NCI-H446 treated with DMSO at 0.1 percent for 48 hours (cell line): ENCODE measurements at places on chromosomes 7 and 10.

DNA sequence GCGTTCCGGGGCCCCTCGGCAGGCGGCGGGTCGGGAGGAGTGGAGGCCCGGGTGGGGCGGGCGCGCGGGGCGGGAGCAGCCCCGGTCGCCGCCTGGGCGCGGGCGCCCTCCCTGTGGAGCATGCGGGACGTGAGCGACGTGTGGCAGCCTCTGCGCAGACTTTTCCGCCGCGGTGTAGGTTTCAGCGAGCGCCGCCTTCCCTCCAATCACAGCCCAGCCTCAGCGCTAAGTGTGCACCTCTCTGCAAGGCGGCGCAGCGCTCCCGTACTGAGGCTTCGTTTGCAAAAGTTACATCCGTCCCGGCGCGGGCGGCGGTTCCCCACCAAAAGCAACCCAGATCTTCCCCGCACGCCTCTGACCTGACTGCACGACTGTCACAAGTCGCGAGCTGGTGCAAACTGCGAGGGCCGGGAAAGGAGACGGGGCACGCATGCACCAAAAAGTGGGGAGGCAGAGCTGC lies 1.2 kb upstream of the PFKFB3 start:
- no peak for DNase-seq

DNA sequence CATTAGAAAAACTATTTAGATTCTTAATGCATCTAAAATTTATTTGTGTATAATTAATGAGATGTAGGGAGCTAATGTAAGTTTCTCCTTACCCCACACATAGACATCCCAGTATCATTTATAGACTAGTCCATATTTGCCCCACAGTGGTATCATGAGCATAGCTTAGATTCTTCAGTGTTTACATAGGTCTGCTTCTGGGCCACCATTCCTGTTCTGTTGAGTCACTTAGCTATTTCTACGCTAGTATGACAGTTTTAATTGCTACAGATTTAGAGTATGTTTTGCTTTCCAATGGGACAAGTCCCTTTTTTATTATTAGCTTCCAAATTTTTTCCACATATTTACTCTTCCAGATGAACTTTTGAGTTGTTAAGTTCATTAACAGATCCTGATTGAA lies 69.4 kb downstream of the MCMBP start:
- DNase-seq: no peak

- no peak for DNase-seq
Observed at GRCh38 chr7:158475679-158476052, 112.0 kb downstream of the PTPRN2 start.

- DNase-seq: no peak
Observed at GRCh38 chr10:7417103-7417623, 6.3 kb upstream of the SFMBT2 start.

GRCh38 chr10:66321723-66322665 lies 603.8 kb upstream of the LRRTM3 start:
- DNase-seq: no peak

DNA sequence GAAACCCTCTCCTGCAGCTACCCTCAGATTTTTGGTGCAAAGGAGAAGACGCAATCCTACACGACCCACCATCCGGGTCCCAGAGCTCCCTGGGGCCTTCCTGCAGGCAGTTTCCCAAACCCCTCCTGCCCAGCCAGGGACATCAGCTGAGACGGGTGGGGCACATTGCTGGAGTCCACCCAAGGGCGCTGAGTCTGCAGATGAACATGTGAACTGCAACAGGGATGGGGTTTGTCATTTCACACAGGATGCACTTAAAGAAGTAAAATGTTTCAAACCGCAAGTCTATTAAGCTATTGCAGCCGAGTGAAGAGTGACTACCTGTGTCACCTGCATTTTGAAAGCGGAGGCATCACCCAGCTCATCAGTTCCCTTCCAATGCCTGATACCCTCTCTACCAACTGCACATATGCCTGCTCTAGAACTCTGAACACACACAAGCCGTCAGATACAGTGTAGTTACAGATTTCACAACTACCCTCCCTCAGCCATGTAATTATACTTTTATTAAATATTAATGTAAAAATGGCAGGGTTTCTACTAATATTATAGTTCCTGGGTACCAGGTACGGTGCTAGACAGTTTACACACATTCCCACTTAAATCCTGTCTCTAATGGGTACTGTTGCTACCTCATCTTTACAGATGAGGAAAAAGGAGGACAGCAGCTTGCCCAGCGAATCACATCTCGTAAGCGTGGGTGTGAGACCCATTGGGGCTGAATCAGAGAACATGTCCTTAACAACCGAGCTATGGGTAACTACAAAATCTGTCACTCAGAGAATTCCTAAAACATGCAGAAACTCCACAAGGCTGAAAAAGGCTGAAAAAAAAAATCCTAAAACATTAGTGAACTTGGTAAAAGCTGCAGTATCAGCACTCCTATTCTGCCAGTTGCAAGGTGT lies 71.2 kb downstream of the GRB10 start:
- DNase-seq: no peak

- no peak for DNase-seq
Observed at GRCh38 chr7:48168159-48168558, 3.1 kb upstream of the ABCA13 start.

GRCh38 chr7:16421333-16422102 lies at the start of gene CRPPA:
TSS of gene CRPPA (minus strand) at chr7:16421538. CDS start at chr7:16421322, 216 bp downstream.
- DNase-seq: no peak

GRCh38 chr10:99369551-99369950 lies 40.4 kb downstream of the CNNM1 start:
- no peak for DNase-seq

DNA sequence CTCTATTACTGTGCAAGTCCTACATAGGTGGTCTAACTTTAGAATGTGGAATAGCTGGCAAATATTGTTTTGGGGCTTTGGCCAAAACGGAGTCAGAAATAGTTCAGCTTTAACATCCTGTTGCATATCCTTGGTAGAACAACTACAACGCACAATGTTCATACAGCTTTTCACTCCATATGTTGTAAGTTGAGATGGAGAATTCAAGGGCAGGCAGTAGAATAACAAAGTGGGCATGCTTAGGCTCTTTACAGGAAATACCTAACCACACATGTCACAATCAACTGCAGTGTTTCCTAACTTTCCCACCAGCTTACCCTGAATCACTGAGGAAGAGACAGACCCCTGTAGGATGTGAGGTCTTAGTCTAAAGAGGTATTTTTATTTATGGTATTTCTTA lies 122.3 kb downstream of the PPP1R3A start:
- no peak for DNase-seq

- DNase-seq: peak; percentile 2
Observed at GRCh38 chr10:18689498-18689897, 30.3 kb downstream of the ARL5B start.

GRCh38 chr7:28685242-28685643 lies 272.9 kb downstream of the TRIL start:
- no peak for DNase-seq

- no peak for DNase-seq
Observed at GRCh38 chr7:69502358-69502757, 95.9 kb upstream of the AUTS2 start.

- DNase-seq: no peak
Observed at GRCh38 chr7:38655833-38656774, 24.9 kb upstream of the AMPH start.

DNA sequence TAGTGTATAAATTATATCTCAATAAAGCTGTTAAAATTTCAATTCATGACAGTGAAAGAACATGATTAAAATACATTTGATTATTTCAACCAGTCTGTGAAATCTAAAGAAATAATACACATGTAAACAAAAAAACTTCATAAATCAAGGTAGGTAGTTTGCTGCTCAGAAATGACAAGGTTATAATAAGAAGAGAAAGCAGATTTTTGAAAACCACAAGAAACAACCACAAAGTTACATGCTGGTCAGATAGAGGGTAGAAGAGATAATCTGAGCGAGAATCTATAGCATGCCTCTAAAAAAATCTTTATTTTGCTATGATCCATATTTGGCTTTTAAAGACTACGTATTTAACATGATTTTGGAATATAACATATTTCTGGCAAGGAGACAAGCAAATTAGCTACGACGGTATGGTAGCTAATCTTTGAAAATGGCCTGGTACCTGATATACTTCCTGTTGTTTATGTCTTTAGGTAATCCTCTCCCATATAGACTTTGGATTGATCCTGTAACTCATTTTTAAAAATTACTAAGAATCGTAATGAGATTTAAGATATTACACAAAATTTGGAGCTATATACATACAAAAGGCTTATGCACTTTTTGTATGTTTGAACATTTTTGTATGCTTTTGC lies 23.5 kb upstream of the VCL start:
- DNase-seq: no peak

DNA sequence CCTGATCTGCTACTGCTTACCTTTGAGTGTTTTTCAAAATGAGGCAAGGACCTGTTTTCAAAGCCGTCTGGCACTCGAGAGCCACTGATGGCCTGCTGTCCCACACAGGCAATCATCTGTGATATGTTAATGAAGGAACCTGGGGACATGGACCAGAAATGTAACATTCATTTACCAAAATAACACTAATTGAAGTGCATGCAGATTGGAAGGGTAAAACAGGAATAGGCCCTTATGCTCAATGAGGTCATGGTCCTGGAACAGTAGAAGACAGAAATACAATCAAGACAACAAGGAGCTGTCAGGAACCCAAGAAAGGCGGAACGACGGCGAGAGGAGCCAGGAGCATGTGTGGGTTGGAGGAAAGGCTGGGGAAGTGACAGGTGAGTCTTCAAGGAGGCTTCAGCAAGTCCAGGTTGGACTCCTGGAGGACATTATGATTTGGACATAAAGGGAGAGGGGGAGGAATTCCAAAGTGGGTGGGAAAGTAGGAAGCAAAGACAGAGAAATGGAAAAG lies 28.3 kb downstream of the POLR3A start:
- DNase-seq: no peak

DNA sequence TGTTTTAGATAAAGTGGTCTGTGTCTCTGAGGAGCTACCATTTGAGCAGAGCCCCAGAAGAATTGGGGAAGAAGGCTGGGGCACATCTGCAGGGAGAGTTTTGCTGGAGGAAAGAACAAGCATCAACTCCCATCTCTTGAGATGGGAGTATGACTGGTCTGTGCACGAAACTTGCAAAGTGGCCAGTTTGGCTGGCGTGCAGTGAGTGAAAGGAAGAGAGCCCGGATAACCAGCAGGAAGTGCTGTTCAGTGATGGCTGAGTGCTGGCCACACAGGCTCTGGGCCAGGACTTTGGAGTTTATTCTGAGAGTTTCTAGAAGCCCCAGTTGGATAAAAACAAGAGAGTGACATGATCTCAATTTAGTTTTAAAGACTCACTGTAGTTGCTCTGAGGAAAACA lies 34.4 kb upstream of the SVIL start:
- DNase-seq: no peak

GRCh38 chr7:6588566-6588965 lies 1.3 kb upstream of the INTS15 start:
- no peak for DNase-seq

- no peak for DNase-seq
Observed at GRCh38 chr7:133641436-133641835, 388.6 kb downstream of the EXOC4 start.

DNA sequence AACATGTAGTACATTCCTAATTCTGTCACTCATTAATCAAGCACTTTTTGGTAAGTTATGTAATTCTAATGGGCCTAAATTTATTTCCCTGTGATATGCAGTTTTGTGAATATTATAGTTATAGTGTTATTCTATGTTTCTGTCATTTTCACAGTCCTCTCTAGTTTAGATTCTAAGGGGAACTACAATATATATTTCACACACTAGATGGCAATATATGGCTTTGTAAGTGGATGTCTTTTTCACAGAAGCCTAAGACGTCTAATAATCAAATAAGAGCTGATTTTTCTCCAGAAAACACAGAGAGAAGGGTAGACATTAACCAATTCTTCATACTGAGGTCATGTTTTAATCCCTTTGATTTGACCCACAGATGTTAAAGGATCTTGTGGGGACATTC lies 18.0 kb downstream of the RNLS start:
- DNase-seq: no peak

DNA sequence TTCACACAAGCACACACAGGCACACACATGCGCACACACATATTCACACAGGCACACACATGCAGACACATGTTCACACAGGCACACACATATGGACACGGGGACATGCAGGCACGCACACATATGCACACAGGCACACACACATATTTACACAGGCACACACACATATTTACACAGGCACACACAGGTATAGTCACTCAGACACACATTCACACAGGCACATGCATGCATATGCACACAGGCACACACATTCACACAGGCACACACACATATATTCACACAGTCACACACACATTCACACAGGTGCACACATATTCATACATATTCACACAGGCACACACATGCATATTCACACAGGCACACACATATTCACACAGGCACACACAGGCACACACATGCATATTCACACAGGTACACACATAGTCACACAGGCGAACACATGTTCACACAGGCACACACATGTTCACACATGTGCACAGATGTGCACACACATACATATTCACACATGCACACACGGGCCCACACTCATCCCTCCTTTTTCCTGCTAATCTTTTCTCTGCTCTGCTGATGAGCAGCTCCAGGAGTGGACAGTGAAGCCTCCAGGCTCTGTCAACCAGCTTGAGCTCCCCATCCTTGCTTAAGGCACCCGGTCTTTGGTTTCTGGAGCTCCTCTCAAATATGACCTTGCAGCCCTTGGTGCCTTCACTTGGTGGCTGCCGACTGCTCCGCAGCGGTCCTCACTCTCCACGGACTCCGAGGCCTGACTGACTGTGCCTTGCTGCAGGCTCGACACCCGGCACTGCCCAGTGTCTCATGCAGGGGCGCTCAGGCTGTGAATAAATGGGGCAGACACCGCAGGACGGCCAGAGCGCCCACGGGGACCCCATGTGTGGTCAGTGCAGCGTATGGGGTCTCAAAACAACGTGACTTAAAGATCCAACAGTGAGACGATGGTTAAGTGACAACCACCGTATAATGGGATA lies 581.2 kb upstream of the MGMT start:
- DNase-seq: no peak

- no peak for DNase-seq
Observed at GRCh38 chr10:4671451-4672145, 154.4 kb upstream of the AKR1E2 start.

- no peak for DNase-seq
Observed at GRCh38 chr10:130351466-130352290, 215.5 kb downstream of the GLRX3 start.

GRCh38 chr7:148959726-148960125 lies 68.6 kb downstream of the PDIA4 start:
- no peak for DNase-seq

DNA sequence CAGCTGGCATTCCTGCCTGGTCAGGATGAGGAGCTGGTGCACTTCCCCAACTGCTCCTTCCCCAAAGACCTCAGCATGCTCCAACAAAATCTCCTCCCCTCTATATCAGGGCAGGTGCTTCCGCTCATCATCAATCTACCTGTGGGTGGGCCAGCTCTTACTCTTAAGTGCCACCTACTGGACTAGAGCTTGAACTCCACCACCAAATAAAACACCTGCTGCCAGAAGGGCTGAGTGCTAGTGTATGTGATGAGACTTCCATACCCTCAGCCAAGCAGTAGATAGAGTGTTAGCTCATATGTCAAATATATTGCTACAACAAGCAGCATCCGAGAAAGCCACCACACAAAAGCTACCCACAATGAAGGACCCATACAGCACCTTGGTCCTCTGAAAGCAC lies 264.3 kb downstream of the RNLS start:
- DNase-seq: no peak
